Stimulated activated CD4-positive, alpha-beta T cell treated with anti-CD3 and anti-CD28 coated beads, Interleukin-2, amount 100 ng/mL, for 24 hours (primary cell): ENCODE measurements at places on chromosomes 11 and 22.

DNA sequence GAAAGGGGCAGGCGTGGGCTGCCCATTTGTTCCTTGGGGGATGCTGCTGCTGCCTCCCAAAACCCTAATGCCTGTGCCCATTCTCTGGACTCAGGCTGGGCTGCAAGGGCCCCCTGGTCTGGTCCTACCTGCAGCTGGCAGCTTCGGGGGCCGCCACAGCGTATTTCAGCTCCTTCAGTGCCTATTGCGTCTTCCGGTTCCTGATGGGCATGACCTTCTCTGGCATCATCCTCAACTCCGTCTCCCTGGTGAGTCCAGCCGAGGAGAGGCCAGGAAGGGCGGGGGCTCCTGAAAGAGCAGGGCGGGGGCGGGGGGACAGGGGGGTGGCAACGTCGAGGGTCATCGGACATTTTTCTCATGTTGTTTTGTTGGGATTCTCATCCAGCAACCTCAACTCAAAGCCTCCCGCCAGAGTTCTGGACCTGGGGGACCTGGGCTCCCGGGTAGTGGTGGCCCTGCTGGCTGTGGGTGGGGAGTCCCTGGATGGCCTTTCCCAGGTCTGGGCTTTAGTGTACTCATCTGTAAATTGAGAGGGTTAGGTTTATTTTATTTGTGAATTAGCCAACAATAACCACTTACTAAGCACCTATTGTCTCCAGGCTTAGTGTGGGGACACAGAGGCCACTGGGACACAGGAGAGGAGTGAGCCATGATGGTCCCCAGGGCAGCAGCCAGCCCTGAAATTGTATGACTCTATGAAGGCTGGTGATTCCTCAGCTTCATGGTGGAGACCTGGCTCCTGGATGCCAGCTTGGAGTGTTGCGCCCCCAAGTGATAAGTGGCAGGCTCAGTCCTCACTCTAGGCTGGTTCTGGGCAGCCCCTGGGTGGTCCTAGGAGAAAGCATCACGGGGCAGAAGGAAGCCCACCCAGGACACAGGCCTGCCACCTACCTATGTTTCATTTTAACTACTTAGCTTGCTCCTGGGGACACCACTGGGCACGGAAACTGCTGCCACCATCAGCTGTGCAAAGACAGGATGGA, 36.0 kb downstream of the CAPN1 start:
- DNase-seq: no peak

- no peak for DNase-seq
These were observed 3.1 kb downstream of the GRIK4 start for GRCh38 chr11:120514541-120515121.

DNA sequence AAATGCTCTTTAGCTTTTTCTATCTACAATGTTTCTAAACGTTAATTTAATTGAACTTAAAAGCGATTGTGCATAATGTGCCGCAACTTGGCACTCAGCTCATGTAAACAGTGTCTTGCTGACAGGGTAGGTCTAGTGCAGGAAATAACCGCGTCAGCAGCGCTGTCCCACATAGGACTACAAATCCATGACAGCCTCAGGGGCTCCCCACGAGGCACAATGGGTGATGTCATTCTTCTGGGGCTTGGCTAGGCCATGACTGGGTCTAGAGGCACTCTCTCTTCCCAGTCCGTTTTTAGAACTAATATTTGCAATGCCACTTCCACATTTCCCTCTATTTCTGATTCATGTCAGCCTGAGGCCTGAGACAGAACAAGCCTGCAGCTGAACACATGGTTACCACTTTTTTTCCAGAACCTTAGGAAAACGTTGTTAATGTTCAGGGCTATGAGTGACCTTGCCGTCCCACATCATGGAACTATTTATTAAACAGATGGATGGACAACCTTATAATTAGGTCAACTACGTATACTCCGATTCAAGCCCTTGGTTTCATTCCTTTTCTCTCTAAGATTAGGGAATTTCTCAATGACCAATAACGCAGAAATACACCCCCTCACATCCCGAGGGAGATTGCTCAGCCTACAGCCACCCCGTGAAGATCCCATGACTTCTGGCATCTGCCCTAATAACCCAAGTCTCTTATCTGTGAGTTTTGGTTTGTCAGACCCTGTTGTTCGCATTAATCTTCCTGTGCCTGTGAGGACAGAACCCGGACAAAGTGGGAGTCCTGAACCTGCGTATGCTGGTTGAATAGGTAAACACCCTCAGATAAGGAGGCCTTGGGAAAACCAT, 19.4 kb upstream of the SNX32 start:
- DNase-seq: no peak

DNA sequence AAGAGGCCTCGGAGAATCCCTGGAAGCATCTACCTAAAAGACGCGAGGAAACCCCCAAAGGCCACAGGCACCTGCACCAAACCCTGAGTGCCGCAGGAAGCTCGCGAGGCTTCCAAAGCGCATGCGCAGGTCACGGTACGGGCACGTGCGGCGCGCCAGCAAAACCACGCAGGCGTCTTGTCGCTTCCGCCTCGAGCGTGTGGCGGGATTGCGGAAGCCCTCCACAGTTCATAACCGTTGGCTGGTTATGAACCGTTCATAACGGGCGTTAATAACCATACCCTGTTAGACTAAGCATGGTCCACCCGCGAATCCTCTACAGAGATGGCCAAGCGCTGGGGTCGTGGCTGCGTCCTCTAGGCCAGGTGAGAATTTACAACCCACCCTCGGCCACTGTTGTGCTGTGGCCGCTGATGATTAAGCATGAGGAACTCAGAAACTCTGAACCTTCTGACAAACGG, 46.4 kb downstream of the MORC2 start:
- DNase-seq: peak; percentile 75

DNA sequence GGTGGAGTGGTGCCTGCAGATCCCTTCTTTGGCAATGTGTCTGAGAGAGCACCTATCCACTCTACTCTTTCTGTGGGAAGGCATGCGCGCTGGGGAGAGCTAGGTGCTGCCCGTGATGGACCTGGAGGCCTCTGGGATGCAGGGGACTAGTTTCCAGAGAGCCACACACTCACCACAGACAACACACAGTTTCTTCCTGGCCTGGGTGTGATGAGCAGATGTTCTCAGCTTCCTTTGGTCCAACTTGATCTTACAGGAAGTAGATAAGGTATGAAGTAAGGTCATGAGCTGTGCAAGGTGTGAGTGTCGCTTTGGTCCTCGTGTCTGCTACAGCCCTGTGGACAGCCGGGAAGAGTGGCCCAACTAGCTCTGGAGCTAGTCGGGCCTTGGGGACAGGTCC, 27.3 kb upstream of the SUSD2 start:
- no peak for DNase-seq
